Stimulated activated CD4-positive, alpha-beta T cell treated with anti-CD3 and anti-CD28 coated beads, Interleukin-2, amount 100 ng/mL, for 24 hours (primary cell): ENCODE measurements at places on chromosomes 5 and 9.

DNA sequence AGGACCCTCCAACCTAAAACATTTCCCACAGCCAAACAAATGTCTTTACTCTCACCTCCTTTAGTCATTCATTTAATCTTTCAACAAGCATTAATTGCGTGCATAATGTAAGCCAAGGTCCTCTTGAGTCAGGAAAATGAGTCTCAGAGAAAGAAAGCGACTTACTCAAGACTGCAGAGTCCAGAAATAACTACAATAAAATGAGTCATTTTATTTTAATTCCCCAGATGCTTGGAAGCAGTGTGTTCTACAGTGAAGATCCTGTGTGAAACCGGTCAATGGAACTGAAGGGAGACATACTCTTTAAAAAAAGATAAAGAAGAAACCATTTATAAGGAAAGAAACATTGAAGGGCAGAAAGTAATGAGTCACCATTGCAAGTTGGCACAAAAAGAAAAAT is 513.7 kb downstream of the CDK5RAP2 start:
- DNase-seq, result no peak

- DNase-seq, result no peak
These were observed 50.5 kb downstream of the CXXC5 start for GRCh38 chr5:139698490-139699146.

GRCh38 chr5:38529955-38530646 is 26.3 kb downstream of the LIFR start:
- DNase-seq, result no peak

- DNase-seq, result no peak
These were observed 123.5 kb downstream of the SMARCA2 start for GRCh38 chr9:2138646-2139045.

DNA sequence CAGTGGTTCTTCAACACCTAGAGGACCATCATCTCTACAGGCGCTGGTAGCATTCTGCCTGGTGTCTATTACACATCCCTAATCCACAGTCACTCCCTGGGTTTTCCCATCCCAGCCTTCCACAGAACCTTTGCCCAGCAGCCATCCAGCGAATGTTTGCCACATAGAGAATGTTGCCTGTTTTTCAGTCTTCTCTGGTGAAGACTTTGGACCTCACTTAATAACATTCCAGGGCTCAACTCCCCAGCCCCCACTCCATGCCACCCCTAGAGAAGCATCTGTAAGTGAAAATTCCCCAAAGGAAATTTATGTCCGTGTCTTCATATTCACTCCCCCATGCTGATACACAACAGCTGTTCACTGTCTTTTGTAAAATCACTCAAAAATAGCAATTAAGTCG is 249.6 kb downstream of the AOPEP start:
- DNase-seq, result no peak

DNA sequence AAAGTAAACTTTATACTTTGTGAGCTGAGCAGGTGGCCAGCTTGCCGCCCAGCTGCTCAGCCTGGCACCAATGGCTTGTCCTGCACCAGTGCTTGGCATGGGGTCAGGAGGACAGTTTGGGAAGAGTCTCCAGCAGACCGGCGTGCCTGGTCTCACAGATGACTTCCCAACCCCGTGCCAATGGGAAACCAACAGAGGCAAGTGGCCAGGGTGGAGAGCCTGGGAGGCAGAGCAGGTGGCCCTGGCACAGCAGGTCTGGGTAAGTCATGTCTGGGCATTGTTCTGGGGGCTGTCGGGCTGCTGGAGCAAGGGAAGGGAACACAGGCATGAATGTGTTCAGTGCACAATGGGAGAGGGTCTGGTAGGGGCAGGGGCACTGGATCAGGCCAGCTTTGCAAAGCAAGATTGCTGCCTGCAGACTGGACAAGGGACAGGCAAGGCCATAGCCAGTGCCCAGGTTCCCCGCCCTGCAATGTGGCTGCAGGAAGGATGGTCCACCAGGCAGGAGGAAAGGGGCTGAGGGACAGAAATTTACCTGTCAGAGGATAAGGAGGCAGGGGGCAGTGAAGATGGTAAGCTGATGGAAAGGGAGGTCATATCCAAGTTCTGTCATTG is 76.2 kb upstream of the ALDH1B1 start:
- DNase-seq, result no peak

DNA sequence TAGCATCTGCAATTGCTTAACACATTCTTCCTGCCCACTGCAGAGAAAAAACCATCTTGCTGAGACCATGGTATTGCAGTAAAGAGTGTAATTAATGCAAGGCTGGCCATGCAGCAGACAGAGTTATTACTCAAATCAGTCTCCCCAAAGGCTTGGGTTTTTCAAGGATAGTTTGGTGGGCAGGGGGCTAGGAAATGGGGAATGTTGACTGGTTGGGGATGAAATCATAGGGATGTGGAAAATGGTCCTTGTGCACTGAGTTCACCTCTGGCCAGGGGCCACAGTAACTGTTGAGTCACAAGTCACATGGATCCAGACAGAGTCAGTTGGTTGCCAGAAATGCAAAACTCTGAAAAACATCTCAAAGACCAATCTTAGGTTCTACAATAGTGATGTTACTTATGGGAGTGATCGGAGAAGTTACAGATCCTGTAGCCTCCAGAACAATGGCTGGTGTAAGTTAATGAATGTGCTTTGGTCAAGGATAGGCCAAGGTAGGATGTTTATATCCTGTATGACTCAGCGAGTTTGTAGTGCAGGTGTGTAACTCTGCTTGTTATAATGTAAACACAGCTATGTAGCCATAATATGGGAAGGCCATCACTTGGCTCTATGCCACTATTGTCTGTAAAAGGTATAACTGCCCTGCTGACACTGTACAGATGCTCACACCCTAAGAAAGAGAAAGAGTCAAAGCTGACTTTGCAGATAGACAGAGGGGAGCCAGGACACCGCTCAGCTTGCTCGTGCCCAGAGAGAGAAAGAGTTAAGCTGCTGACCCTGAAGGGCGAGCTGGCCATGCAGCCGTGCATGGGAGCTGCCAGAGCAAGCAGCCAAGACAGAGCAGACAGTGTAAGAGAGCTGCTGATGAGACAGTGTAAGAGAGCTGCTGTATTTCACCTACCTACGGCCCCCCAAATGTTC is 27.2 kb downstream of the C9orf152 start:
- no peak for DNase-seq

GRCh38 chr9:136950656-136951276 is 1.3 kb upstream of the LCN12 start:
- DNase-seq, result no peak
